ENCODE measurements at places on chromosomes 16 and 17.

DNA sequence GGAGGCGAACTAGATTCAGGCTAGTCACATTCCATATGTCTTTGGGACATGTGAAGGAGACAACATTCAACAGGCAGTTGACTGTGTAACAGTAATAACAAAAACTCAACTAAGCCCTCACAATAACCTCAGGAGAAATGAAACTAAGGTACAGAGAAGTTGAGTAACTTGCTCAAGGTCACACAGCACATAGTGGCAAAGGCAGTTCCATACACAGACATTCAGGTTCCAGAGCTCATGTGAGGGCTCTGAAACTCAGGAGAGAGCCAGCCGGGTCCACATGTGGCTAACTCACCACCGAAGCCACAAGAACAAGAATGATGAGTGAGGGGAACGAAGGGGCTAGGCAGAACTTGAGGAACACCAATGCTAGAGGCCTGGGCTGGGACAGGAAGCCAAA lies 46.3 kb upstream of the CCL1 start:
- no peak for DNase-seq

GRCh38 chr16:53846971-53847370 lies 143.0 kb downstream of the FTO start:
- no peak for DNase-seq

- no peak for DNase-seq
Measured at GRCh38 chr17:12445331-12445730, 220.4 kb upstream of the MYOCD start.

- DNase-seq: no peak
Measured at GRCh38 chr17:67049025-67049739, 4.8 kb downstream of the CACNG1 start.

DNA sequence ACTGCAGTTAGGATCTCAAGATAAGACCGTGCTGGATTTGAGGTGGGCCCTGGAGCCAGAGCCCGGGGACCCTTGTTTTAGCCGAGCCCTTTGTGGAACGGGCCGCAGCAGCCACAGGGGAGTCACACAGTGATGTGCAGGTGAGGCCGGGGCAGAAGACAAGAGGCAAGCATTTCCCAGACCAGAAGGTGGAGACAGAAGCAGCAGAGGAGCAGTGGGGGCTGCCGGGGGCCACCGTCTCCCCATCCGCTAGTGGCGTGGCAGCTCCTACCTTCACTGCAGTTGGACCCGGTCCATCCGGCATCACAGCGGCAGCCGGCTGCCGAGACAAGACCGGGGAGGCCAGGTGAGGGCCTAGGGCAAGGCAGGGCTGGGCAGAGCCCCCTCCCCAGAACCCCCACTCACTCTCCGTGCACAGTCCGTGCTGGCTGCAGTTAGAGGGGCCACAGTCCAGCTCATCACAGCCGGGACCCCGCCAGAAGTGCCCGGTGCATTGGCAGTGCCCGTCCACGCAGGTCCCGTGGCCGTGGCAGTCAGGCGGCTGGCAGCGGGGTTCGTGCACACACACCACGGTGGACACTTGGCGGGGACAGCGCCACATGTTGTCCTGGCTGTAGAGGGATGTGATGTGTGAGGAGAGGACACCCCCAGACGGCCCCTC lies 6.0 kb downstream of the NAGPA start:
- no peak for DNase-seq

GRCh38 chr17:81515530-81516041 lies 3.0 kb upstream of the ACTG1 start:
- no peak for DNase-seq

GRCh38 chr17:2143332-2143731 lies 88.4 kb downstream of the HIC1 start:
- DNase-seq: no peak

All from NCI-H2081 treated with DMSO at 0.1 percent for 48 hours (cell line).